ENCODE measurements at places on chromosomes 1 and 21.

DNA sequence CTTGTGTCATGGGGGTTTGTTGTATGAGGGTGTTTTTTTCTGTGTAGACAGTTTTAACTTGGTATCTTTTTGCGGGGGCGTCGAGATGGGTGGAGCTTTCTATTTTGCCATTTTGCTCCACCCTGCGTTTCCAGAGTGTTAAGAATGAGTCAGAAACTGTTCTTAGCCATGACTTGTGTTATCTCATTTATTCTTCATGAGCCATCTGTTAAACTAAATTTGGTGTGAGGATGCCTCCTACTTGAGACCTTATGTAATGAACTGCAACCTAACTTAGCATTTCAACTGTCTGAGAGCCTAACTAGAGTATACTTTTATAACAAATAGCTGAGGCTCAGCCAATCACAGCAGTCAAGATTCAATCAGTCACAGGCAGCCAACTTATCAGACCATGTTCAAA lies 1873.5 kb downstream of the NCAM2 start:
- DNase-seq: no peak

- no peak for DNase-seq
Observed at GRCh38 chr1:28898405-28898881, 15.9 kb upstream of the EPB41 start.

DNA sequence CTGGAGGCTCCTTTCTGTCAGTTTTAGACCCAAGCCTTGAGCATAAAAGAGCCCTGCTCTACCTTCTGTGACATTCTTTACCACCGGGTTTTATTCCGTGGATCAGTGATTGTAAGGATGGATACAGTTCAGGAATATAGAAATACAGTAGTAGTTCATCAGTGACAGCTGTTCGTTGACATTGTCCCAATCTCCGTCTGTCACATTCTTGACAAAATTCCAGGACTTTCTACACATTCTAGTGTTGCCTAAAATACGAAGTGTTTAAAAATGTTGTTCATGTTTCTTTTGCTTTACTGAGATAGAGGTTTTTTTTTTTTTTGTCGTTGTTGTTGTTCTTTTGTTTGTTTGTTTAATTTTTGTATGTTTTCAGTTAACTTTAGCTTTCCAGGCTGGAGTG lies 29.9 kb downstream of the MAP10 start:
- DNase-seq: no peak

- DNase-seq: no peak
Observed at GRCh38 chr1:101026430-101026788, 825 bp upstream of the DPH5 start.

GRCh38 chr1:236795035-236795756 lies at the start of gene MTR:
MTR (plus strand) TSS chr1:236795292; CDS start chr1:236795704, 412 bp downstream.
- peak; percentile 100 for DNase-seq

- no peak for DNase-seq
Observed at GRCh38 chr1:247110627-247111258, 6.6 kb upstream of the ZNF669 start.

DNA sequence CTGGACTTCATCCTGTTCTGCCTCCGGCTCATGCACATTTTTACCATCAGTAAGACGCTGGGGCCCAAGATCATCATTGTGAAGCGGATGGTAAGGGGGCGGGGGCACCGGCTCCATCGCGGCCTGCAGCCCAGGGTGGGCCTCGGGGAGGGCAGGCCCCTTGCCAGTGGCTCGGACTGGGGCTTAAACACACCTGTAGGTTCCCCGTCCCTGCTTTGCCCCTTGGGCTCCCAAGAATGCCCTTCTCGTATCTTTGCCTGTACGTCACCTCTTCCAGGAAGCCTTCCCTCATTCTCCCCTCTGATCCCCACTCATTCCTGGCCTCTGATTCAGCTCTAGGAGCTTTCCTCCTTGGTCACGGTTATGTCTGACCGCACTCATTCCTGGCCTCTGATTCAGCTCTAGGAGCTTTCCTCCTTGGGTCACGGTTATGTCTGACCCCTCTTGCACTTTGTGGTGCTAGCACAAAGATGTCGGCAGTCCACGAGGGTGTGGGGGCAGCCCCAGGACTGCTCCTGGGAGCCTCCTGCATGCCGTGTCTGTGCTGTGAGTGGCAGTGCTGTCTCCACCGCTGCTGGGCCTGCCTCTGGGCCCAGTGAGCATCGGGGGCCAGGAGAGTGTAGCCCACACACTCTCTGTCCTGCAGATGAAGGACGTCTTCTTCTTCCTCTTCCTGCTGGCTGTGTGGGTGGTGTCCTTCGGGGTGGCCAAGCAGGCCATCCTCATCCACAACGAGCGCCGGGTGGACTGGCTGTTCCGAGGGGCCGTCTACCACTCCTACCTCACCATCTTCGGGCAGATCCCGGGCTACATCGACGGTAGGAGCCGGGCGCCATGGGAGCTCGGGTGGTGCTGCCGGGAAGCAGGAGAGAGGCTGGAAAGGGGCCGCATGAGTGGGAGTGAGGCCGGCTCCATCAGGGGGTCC lies 49.1 kb upstream of the LRRC3 start:
- no peak for DNase-seq

All from germinal center (tissue), 1 donor.